Bone marrow (tissue), 2 donors: ENCODE measurements at places on chromosomes 2 and 18.

DNA sequence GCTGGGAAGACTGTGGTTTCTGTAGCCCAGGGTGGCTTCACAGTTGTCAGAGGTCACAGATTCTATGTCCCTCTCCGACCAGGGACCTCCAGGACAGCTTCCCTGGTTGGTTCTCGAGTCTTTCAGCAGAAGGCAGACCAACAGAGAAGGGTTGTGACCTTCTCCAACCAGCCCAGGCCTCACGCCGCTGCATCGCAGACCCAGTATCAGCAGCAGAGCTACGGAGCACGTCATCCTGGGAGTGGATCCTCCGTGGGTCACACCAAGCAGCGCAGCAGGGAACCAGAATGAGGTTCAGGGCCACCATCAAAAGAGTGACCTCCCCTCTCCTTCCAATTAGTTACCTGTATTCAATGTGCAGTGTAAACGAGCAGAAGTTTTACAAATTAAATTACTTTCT lies 49.3 kb downstream of the ST3GAL5 start:
- no peak for DNase-seq

DNA sequence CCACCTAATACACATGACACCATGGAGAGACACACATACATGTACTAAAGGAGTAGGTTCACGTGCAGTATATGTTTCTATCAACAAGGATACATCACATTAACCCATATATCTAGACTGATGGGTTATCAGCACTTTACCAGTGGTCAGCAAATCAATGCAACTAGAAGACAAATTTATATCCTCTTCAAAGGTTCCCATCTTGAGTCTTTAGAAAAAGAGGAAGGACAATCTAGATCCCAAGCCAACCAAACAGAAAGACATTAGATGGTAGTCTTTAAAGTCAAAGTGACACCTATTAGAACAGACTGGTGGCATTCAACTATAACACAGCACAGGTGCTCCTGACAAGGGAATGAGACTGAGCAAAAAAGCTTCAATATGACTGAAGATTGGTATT lies 13.8 kb upstream of the SERTAD2 start:
- DNase-seq: no peak

DNA sequence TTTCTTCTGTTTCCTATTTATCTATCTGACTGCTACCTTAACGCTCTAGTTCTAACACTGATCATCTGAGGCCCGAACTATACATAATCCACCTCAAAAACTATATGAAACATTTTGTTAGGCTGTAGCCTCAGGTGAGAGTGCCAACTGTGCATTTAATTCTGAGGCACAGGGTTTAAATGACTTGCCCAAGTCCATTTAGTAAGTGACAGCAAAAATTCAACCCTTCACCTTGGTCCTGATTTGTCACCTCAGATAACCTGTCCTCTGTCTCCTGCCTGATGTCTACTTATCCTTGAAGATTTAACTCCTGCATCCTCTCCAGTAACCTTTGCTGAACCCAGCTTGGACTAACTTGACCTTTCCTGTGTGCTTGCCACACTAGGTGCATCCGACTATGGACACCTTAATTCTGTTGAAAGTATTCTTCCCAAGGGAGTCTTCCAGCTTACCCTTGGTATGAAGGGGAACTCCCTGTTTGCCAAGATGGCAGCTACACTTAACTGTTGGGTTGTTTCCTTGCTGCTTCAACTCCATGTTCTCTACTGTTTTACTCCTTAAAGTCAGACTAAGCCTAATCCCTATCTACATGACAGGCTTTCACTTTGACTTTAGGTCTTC lies 23.5 kb downstream of the CD302 start:
- DNase-seq: no peak

DNA sequence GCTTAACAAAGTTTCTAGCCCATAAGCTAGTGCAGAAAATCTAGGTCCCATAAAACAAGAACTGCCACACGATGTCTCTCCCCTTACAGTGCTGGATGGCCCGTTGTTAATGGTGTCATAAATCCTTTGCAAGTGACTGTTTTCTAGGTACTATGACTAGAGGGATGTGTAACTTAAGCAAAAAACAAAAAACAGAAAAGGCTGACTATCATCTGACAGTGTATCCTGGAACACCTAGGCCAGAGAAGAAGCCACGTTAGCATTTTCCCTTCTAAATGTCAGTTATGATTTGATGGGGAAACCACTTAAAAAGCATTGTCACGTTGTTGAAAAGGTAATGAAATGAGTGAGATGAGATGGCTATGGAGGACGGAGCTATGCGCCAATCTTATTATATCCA lies 2.4 kb downstream of the CASP8 start:
- DNase-seq: no peak

DNA sequence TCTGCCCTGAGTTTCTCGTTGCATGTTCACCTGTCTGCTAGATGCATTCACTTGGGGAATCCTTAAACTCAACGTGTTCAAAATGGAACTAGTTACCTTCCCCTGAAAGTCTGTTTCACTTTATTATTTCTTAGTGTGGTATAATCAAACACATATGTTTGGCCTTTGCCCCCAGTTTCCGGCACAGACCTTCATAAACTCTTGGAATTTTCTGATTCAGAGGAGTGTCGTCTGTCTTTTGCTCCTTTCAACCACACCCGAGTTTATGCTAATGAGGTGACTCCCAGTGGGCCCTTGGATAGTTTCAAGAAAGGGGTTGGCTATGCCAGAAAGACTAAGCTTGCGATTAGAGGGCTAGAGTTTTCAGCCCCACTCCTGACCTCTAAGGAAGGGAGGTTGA lies 198.9 kb downstream of the CDCA7 start:
- no peak for DNase-seq

DNA sequence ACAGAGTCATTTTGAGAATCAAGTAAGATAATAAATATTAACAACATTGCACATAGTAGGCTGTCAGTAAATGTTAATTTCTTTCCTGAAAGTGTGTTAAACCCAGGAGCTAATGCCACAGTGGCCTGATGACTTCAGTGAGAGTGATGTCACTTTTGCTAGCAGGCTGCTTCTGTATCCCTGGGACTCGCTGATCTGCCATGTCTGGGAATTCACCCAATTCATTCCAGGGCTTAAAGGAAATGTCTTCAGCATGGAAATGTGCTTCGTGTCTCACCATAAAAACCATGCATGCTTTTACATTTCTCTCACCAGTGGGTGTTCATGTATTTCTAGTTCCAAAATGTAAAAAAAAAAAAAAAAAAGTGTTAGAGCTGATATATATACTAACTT lies 56.8 kb upstream of the MAPRE3 start:
- DNase-seq: no peak

- DNase-seq: no peak
Observed at GRCh38 chr2:127582863-127583861, 47.7 kb downstream of the MYO7B start.

- DNase-seq: peak; percentile 36
Observed at GRCh38 chr2:152071092-152071491, 27.8 kb downstream of the CACNB4 start.

DNA sequence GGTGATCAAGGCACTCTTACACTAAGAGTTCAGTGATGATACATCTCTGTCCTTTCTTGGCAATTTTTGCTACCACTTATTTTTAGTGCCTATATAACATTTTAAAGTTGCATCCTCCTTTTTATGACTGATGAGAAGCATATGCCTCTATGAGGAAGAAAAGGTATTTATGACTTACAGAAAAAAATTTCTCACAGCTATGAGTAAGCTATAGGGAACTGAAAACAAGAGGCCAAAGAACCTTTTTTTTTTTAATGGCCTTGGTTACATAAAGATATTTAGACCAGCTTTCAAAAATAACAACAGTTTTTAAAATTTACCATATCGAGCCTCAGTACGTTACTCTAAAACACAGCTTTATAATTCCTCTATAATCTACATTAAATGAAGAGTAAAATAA lies 21.3 kb downstream of the MBD5 start:
- no peak for DNase-seq

GRCh38 chr2:9678544-9678943 lies 47.7 kb upstream of the YWHAQ start:
- no peak for DNase-seq

DNA sequence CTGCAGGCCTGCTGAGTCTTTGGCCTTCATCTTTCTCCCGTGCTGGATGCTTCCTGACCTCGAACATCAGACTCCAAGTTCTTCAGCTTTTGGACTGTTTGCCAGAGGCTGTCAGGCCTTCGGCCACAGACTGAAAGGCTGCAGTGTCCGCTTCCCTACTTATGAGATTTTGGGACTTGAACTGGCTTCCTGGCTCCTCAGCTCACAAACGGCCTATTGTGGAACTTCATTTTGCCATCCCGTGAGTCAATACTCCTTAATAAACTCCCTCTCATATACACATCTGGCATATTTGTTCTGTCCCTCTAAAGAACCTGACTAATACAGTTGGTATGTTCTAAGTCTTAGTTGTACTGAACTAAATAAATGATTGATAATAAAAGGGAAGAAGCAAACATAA lies 702.8 kb upstream of the LINC00305 start:
- DNase-seq: no peak

GRCh38 chr2:186882511-186883071 lies 33.6 kb upstream of the ZSWIM2 start:
- no peak for DNase-seq

DNA sequence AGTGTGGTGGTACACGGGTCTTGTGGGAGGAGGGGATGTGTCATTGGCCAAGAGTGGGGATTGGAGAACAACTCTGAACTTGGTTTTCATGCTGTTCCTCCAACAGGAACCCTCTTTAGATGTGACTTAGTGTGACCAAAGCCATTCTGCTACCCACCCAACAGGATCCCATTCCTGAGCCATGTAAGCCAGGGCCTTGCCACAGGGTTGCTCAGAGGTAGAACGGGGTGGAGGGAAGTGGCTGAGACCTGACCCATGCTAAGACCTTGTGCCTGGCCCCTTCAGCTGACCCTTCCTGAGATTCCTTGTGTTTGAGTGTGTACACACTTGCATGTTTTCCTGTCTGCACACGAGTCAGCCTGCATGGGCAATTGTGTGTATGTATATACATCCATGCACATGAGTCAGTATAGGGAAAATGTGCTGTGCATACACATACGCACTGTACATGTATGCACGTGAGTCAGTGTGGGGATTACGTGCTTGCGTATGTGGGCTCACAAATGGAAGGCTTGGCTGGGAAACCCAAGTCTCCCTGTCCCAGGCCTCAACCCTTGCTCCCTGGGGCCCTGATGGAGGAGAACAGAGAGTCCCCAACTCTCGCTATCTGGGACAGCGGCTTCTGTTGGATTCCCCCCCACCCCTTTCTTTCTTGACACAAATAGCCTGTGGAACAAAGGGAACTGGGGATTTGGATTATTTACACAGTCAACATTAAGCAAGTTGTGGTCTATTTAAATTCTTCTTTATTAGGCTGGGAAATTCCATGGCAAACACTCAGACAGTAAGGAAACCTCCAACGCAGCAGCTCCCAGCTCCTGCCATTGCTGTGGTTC lies 339.8 kb downstream of the DYSF start:
- no peak for DNase-seq

DNA sequence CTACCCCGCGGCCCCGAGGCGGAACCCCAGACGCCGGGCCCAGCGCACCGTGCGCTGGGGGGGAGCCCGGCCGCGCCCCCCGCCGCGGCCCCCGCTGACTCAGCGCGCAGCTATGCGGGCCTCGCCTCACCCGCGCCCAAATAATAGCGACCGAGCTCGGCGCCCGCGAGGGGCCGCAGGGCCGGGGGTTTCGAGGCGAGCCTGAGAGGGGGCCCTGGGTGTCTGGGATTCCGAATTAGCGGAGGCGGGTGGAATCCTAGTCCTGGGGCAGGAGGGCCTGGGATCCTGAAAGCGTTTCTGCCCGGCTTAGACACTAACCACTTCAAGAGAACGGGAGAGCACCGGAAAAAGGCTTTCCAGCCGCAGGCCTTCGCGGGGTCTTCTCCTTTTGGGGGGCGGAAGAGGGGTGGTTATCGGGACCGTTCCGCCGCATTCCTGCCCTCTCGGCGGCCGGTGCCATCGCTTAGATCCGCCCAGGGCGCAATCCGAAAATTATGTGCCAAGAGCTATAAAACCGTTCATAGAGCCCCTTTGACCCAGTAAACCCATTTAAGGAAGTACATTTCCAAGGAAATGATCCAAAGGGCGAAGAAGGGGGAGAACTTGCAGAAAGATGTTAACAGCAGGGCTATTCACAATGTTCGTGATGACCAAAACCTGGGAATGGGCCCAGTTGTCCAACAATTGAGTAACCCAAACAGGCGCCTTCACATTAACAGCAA lies 681 bp upstream of the ROCK2 start:
- DNase-seq: peak; percentile 72

GRCh38 chr18:10300739-10301138 lies 153.7 kb upstream of the APCDD1 start:
- no peak for DNase-seq

- DNase-seq: no peak
Observed at GRCh38 chr2:863732-864450, 86.8 kb upstream of the SNTG2 start.

GRCh38 chr2:112701052-112701451 lies 19.8 kb upstream of the NT5DC4 start:
- no peak for DNase-seq

DNA sequence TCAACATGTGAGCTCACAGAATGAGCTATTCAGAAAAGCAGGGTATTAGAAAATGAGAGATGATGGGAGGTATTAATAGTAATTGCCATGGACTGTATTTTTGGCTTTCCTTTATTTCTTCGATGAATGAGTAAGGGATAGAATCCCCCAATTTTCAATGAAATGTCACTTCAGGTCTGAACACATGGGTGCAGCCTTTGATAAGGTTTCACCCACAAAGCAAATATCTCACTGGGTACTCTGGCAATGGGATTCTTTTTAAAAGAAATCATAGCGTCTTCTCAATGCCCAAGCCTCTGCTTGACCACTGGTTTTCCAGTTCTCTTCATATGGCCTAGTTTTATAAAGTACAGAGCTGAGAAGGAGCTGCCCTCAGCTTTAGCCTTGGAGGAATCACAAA lies 610.5 kb upstream of the FANCL start:
- DNase-seq: no peak

GRCh38 chr2:120842456-120843439 lies 107.1 kb downstream of the GLI2 start:
- DNase-seq: no peak

GRCh38 chr2:11829324-11829946 lies 83.0 kb downstream of the LPIN1 start:
- DNase-seq: peak; percentile 55

DNA sequence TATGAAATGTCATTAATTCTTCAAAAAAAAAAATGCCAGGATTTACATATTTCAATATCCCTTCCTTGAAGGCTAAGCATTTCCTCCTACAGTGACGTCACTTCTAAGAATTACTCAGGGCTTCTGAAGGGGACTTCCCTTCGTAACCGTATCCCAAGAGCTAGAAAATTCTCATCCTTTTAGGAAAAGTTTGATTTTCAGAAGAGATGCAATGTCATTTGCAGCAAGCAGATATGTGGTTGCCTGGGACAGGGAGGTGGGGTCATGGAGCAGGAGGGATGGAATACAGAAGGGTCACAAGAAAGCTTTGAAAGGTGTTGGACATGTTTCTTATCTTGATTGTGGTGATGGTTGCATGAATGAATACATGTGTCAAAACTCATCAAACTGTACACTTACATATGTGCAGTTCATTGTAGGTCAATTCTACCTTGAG lies 97.0 kb upstream of the ATL2 start:
- DNase-seq: no peak

GRCh38 chr2:239778861-239779558 lies 246.1 kb downstream of the NDUFA10 start:
- no peak for DNase-seq
